ENCODE measurements at places on chromosomes 3 and 15.

DNA sequence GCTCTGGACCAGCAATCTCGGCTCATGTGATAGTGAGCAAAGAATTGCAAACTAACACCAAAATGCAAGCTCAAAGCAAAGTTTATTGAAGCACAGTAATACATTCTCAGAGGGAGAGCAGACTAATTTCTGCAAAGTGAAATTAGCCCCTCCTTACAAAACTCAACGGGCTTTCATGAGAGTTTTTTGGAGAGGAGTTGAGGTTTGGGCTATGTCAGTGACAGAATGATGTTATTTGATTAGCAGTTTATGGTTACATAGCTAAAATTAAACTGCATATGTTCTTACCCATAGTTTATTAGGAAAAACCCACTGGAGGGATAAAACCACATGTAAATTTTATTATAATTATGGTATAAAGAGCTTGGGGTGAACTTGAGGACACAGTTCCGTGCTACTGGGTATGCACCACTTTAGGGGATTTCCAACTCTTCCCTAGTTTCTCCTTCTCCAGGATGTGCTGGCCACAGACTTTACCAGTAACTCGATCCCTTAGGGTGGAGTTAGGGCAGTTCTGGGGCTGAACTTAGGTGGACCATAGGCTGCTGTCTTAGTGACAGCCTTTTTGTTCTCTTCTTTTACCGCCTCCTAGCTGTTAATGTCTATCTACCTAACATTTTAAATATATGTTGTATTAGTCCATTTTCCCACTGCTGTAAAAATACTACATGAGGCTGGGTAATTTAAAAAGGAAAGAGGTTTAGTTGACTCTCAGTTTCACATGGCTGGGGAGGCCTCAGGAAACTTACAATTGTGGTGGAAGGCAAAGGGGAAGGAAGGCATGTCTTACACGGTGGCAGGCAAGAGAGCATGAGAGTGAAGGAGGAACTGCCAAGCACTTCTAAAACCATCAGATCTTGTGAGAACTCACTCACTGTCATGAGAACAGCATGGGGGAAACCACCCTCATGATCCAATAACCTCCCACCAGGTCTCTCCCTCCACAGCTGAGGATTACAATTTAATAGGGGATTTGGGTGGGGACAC lies 8.9 kb upstream of the AADACL2 start:
- no peak for DNase-seq

GRCh38 chr15:81575436-81576123 lies 201.6 kb upstream of the TMC3 start:
- DNase-seq = no peak

DNA sequence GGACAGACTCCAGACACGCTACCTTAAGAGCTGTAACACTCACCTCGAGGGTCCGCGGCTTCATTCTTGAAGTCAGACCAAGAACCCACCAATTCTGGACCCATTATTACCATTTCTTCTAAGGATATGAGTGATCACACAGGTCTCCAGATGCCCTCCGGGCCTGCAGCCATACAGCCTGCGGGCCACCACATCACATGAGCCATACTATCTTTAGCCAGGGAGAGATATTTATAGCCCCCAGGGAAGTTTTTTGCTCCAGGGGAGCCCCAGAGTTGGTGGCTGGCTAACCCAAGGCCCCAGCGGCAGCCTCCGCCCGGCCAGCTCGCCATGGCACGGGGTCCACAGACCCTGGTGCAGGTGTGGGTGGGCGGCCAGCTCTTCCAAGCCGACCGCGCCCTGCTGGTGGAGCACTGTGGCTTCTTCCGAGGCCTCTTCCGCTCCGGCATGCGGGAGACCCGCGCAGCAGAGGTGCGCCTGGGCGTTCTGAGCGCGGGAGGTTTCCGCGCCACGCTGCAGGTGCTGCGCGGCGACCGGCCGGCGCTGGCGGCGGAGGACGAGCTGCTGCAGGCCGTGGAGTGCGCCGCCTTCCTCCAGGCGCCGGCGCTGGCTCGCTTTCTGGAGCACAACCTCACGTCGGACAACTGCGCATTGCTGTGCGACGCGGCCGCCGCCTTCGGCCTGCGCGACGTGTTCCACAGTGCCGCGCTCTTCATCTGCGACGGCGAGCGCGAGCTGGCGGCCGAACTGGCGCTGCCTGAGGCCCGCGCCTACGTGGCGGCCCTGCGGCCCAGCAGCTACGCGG lies at the start of gene KBTBD13:
KBTBD13 (plus strand) TSS at position 261 of the 805 bp plus-strand sequence; CDS start at position 331, 70 bp downstream.
- no peak for DNase-seq

GRCh38 chr15:45187578-45187893 lies 230 bp downstream of the SHF start:
- no peak for DNase-seq

DNA sequence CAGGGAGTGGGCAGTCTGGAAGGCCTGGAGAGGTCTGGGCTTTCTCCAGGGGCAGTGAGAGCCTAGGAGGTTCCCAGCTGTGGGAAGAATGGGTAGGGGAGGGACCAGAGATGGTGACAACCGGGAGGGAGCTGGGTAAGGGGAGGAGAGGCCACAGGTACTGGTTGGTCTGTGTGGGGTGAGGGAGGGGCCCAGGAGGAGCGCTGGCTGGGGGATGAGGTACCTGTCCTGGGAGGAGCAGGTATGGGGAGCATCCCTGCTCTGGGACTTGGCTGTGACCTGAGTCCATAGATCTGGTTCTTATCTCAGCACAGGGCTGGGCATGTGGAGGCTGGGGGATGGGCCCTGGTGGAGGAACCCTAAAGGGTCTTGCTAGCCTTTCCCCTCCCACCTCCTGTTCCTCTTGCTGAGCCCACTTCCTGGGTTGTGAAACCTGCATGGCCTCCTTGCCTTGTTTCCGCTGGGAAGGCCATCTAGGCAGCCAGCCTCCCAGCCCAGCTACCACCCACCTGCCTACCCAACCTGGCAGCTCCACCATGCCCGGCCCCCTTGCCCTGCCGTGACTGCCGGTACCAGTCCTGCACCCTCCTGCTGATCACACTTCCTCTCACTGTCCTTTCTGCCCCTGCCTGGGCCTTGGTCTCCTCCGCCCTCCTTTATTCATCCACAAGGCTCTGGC lies 11.0 kb downstream of the PRKCD start:
- no peak for DNase-seq

DNA sequence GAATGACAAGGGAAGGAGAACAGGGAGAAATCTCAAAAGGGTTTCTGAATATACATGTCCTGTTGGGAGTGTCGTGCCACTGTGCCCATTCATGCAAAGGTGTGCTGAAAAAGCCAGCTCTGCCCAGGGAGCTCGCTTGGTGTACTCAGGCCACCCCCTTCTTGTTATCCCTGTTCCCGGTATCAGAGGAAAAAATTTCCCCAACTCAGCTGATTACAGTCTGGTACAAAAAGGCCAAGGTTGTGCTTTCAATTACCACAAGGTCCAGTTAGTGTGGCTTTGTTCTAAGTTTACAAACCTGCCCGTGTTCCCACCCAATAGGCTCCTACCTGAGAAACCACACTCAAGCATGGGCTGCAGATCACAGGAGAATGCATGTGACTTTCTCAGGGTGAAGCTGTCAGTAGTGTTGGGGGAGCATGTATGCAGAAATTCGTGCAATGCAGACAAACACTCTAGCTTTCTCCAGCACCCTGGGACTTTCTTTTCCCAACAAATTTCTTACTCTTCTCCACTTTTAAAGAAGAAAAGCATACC lies 648.5 kb downstream of the NR2F2 start:
- no peak for DNase-seq

DNA sequence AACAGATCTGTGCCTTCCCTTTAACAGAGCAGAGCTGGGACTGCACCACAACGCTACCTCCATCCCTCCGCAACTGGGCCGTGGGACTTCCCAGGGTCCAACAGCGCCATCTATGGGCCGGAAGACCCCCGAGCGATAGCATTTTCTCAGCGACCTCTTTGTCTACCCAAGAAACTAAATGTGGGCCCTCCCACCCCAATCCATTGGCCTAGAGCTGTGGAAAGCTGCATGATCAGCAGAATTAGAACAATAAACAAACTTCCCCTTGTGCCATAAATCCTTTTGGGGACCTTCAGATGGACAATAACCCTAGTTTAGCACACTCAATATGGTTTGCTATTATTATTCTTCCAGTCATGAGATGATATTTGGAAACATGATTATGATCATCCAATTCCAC lies 74.8 kb upstream of the NTRK3 start:
- DNase-seq = peak; percentile 2

DNA sequence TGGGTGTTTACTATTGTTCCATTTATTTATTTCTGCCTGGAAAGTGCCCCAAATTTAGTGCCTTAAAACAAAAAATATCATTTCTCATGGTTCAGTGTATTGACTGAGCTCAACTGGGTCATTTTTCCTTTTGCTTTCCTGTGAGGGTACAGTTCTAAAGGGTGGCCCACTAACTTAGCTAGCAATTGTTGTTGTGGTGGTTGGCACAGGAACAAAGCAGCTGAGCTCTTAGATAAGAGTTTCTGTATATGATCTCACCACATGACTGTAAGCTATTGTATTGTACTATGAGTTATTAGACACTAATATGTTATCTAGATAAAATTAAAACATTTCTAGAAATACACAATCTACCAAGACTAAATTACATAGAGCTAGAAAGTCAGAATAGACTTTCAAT lies 1283.7 kb downstream of the OTOL1 start:
- DNase-seq = no peak

- DNase-seq = no peak
Observed at GRCh38 chr3:187646906-187647660, 23.1 kb downstream of the SST start.

DNA sequence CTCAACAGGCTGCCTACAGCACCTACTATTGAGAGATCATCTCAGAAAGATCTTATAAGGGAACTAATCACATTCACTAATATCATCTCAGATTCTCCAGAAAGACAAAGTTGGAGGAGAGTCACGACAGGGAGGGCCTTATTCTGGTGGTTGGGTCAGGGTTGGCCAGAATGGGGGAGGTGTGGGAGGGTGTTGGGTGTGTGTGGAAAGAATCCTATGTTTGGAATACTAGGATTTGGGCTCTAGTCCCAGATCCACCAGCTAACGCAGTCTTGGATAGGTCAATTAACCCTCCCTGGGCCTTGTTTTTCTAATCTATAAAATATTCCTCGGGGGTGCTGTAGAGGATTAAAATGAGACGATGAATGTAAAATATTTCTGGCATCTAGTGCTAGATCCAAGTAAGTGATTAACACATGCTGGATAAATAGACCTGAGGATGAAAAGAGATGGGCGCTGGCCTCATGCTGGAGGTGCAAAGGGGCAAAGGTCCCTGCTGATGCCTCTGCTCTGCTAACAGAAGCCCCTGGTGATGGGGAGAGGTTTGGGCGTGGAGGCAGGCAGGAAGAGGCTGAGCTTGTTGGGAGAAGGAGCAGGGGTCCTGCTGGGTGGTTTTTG lies 67.6 kb upstream of the ETV5 start:
- no peak for DNase-seq

DNA sequence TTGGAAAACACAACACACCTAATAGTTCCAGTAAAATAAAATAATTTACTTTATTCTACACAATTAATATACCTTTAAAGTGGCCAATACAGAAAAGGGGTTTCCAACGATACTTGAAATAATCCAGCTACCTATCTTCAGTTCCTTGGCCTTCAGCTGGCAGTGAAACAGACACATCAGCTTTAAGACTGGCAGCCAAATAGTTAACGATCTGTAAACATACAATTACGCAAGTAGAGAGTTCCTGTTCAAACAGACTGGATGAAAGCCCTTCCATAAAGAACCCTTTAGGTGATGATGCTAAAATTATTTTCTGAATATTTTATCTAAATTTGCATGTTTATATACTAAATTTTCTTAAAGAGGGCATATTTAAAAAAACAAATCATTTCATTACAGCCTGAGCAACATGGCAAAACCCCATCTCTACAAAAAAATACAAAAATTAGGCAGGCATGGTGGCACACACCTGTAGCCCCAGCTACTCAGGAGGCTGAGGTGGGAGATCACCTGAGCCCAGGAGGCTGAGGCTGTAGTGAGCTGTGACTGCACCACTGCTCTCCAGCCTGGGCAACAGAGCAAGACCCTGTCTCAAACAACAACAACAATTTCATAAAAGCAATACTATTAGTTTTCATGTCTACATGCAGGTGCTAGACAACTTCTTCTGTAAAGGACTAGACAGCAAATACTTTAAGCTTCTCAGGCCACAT lies 12.9 kb downstream of the DYNC1LI1 start:
- DNase-seq = no peak

DNA sequence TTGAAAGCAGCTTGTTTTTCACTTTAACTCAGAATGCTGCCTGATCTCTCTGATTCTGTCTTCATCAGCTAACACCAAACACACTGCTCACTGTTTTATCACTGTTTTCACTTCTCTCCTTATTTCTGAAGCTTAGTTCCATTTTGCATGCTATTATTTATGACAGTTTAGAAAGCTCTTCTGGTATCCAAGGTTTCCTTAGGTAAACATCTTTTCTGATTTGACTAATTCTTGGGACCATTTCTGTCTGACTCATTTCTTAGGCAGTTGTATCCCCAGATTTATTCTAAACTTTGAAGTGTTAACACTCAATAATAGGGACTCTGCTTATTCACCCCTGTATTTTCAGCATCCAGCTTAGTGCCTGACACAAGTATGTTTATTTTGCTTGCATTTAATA lies 167.7 kb downstream of the BCHE start:
- DNase-seq = no peak

DNA sequence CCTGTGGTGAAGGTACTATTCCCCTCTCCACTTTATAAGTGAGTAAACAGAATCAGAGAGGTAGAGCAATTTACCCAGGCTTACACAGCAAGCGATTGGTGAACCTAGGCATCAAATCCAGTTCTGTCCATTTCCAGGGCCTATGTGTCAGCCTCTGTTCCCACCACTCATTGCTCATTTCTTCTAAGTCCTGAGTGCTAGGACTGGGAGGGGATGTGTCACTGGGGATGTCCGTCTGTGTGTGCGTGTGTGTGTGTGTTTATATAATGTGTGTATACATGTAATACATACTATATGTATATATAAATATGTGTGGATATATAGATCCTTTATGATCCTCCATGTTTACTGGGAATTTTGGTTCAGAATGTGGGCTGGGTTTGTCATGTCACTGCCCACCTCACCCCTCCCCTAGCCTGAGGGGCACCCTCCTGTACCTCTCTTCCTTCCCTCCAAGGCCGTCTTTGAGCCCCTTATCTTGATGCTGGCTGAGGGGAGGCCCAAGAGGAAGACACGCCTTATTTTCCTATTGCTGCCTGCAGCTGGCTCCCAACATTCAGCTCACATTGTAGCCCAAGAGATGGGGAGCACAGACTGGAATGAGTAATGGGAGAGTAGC lies 2.1 kb downstream of the TMEM43 start:
- no peak for DNase-seq

DNA sequence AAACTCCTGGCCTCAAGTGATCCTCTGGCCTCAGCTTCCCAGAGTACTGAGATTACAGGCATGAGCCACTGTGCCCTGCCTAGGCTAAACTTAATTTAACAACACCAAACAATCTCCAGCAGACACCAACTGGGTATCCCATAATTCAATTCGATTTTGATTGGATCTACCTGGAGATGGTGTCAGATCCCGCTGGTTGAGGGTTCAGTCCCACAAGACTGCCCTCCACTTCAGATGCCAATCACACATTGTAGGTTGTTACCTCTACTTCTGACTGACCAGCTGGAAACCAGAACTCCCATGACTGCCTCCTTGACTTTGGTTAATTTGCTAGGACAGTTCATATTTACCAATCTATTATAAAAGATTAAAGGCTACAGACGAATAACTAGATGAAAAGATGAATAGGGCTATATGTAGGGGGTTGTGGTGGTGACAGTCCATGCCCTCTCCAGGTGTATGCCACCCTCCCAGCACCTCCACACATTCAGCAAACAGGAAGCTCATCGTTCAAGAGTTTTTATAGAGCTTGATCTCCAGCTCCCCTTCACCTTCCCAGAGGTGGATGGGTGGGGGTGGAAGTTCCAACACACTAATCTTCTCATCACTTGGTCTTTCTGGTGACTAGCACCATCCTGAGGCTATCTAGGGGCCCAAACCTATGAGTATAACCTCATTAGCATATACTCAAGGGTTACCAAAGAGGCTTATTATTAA lies 9.3 kb downstream of the B2M start:
- DNase-seq = no peak
